Smooth muscle cell of the pulmonary artery (primary cell): ENCODE measurements at places on chromosomes 6 and 20. TPM values are rescaled to one million over a fixed set of nuclear protein-coding genes. Genes with fewer than 3 reads are reported as not detected.

Gene MARCKS
- 101 and 155 TPM in 2 replicates for total RNA-seq

Gene OXT
- total RNA-seq = not detected in 2 replicates

Gene SLC17A2
- 0.07 TPM in 1 of 2 replicates, not detected in the other for total RNA-seq

Gene ZC3H12D
- total RNA-seq = 0.17 and 0.33 TPM in 2 replicates

Gene TREML2
- 0.07 TPM in 1 of 2 replicates, not detected in the other for total RNA-seq

Gene OPRM1
- not detected in 2 replicates for total RNA-seq

Gene SIRPA
- total RNA-seq = 7.9 and 13.6 TPM in 2 replicates

Gene CLVS2
- total RNA-seq = not detected in 2 replicates
